ENCODE measurements at places on chromosomes 6 and 20. TPM values are rescaled to one million over a fixed set of nuclear protein-coding genes. Genes with fewer than 3 reads are reported as not detected.

The PREX1 gene
- total RNA-seq, result 382 TPM

GRCh38 chr20:58459058-58459750 lies 56.0 kb downstream of the APCDD1L start:
- H3K27me3 ChIP-seq, result no peaks in the 10 kb centered on the region
- no peak for DNase-seq
- no peak overlapping the region for H3K27ac ChIP-seq
- no peaks in the 10 kb centered on the region for H3K36me3 ChIP-seq
- H3K4me1 ChIP-seq, result no peaks in the 10 kb centered on the region

- H3K4me1 ChIP-seq, result peaks cover 47% of the 10 kb centered on the region
- no peak overlapping the region for H3K27ac ChIP-seq
- H3K4me3 ChIP-seq, result no peak overlapping the region
- peak; percentile 44 for DNase-seq
- H3K36me3 ChIP-seq, result peaks cover 3% of the 10 kb centered on the region
Observed at GRCh38 chr6:45445749-45446549, 68.2 kb upstream of the SUPT3H start.

GRCh38 chr6:129440691-129441090 lies 269.3 kb downstream of the ARHGAP18 start:
- no peaks in the 10 kb centered on the region for H3K36me3 ChIP-seq
- H3K27me3 ChIP-seq, result no peaks in the 10 kb centered on the region
- DNase-seq, result no peak
- no peaks in the 10 kb centered on the region for H3K4me1 ChIP-seq
- H3K4me3 ChIP-seq, result no peak overlapping the region
- no peak overlapping the region for H3K27ac ChIP-seq

- H3K27me3 ChIP-seq, result no peaks in the 10 kb centered on the region
- DNase-seq, result no peak
- no peak overlapping the region for H3K4me3 ChIP-seq
- H3K36me3 ChIP-seq, result no peaks in the 10 kb centered on the region
Observed at GRCh38 chr20:48841196-48841874, 13.5 kb upstream of the PREX1 start.

GRCh38 chr6:77762386-77762785 lies 109.5 kb downstream of the MEI4 start:
- no peak for DNase-seq
- H3K4me1 ChIP-seq, result no peaks in the 10 kb centered on the region
- H3K27me3 ChIP-seq, result no peaks in the 10 kb centered on the region
- no peaks in the 10 kb centered on the region for H3K36me3 ChIP-seq
- no peak overlapping the region for H3K27ac ChIP-seq

The ULBP1 gene
- total RNA-seq, result 0.23 TPM

The BACH2 gene
- total RNA-seq, result 32.1 TPM

DNA sequence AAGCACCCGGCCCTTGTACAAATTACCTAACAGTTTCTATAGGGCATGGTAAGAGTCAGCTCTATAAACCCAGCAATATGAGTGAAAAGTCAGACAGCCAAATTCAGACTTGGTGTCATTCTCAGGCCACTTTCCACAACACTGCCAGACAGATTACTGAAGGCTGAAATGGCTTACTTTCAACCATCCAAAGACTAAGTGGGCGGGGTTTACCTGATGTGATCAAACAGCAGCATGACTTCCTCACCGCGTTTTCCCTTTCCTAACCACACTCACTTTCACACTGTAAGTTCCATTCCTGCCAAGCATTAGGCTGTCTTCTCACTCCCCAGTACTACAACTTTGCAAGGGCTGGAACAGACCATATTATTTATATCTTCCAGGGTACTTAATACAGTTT lies 85.9 kb downstream of the SMLR1 start:
- H3K4me1 ChIP-seq, result no peaks in the 10 kb centered on the region
- no peak overlapping the region for H3K27ac ChIP-seq
- H3K27me3 ChIP-seq, result no peaks in the 10 kb centered on the region
- peak; percentile 36 for DNase-seq

DNA sequence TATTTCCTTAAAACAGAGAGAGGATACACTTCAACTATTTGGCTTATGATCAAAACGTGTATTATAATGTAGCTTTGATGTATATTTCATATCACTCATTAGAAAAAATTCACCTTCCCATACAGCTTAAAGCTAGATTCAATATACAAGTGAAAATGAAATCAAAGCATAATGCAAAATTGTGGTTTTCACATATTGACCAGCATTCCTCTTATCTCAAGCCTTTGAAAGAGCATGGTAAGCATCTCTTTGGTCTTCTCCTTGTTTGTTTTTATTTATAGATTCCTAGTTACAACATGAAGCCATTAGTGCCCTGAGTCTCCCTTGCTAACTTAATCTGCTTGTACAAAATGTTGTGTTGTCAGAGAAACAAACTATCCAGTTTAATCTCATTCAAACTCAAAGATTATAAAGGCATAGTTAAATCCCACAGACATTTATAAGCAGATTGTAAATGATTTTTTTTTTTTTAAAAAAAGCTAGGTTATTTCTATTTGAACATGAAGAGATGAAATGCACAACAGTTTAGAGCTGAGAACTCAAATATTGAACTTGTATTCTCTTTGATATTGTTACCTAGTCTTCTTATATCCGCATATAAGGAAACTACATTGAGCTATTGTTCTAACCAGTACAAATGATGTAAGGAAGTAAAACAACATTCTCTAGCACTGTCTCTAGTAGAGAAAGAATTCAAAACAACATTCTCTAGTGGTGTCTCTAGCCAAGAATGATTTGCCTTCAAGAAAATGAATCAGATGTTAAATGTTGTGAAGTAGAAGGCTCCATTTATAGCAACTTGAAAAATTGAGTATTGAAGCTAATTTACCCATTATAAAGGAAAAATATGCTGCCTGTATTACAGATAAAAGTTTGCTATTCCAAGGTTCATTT lies 31.2 kb upstream of the SMIM28 start:
- no peak for DNase-seq
- H3K4me1 ChIP-seq, result no peaks in the 10 kb centered on the region
- no peak overlapping the region for H3K4me3 ChIP-seq
- no peaks in the 10 kb centered on the region for H3K36me3 ChIP-seq

The AURKA gene
- 1.5 TPM for total RNA-seq

DNA sequence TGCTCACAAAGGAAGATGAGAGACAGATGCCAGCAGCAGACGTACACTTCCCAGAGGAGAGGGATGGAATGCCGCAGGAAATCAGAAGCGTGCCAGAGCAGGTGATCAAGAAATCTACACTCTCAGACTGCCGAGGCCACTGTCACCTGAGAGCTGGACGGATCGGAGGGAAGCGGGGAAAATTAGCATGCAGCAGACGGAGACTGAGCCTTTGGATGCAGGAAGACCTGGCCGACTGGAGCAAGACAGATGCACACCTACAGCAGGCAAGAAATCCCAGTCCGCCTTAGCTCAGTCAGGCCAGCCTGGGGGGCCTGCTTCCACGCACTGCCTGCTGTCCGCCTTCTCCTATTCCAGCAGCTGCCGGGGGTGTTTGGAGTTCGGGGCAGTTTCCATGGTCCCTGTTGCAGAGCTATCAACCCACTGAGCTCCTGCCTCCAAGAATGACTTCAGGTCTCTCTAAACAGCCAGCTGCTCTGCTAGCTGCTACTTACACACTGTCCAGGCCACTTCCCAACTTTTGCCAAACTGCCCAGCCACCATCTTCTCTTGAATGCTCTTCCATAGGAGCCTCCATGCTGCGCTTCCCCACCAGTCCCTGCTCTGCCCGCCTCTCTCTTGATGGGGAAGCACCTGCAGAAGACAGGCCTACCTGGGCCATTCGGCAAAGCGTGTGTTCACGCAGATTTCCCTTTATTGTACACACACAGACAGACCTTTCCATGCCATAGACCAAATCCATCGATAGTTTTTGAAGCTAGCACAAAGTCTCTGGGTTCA lies 368.5 kb downstream of the ZFAND3 start:
- DNase-seq, result no peak
- no peaks in the 10 kb centered on the region for H3K27me3 ChIP-seq
- no peaks in the 10 kb centered on the region for H3K36me3 ChIP-seq

- H3K36me3 ChIP-seq, result no peaks in the 10 kb centered on the region
- no peak overlapping the region for H3K4me3 ChIP-seq
- H3K4me1 ChIP-seq, result no peaks in the 10 kb centered on the region
- DNase-seq, result no peak
- H3K27ac ChIP-seq, result no peak overlapping the region
Observed at GRCh38 chr6:151617539-151617938, 123.7 kb downstream of the CCDC170 start.

DNA sequence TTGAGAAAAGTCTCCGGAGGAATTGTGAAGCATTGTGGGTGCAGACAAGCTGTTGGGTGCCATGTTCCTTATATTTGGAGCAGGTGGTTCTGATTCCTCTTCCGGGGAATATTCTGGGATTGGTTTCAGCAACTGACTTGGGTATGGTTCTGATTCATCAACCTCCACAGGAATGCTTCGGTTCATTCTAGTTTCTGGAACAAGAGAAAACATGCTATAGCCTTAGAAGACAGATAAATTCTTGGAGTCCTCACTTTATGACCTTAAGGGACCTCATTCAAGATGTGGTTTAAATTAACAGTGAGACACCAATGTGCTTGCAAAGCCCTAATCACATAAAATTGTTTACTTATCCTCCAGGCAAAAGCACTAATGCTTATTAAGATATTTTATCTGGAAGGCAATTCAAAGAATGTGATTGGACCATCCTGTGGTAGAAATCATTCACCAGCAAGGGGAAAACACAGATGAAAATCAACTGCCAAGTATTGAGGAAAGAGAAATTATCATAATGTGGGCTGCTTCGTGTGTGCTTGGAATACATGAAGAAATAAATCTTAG lies 13.7 kb downstream of the TRAF3IP2 start:
- no peaks in the 10 kb centered on the region for H3K4me1 ChIP-seq
- H3K27me3 ChIP-seq, result no peaks in the 10 kb centered on the region
- no peak overlapping the region for H3K27ac ChIP-seq
- no peak overlapping the region for H3K4me3 ChIP-seq
- DNase-seq, result no peak

DNA sequence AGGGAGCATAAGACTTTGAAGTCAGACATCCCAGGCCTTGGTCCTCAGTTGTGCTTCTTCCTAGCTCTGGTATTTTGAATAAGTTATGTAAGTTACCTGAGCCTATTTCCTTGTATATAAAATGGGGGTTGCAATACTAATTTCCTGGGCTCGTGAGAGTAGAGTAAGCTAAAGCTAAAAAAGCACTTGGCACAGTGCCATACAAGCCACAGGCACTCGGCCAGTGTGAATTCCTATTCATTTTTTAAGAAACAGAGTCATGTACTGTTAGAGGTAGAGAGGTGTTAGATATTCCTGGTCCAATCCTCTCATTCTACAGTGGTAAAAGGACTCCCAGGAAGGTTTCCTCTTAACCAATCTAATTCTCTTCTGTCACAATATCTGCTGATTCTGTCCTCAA lies 79.6 kb upstream of the EPB41L1 start:
- H3K27me3 ChIP-seq, result peaks cover 3% of the 10 kb centered on the region
- H3K36me3 ChIP-seq, result no peaks in the 10 kb centered on the region
- H3K27ac ChIP-seq, result no peak overlapping the region
- no peaks in the 10 kb centered on the region for H3K4me1 ChIP-seq

The SOBP gene
- total RNA-seq, result not detected

GRCh38 chr6:17250237-17250636 lies 30.9 kb upstream of the RBM24 start:
- no peak for DNase-seq
- no peak overlapping the region for H3K27ac ChIP-seq
- no peaks in the 10 kb centered on the region for H3K36me3 ChIP-seq
- H3K27me3 ChIP-seq, result no peaks in the 10 kb centered on the region
- H3K4me3 ChIP-seq, result no peak overlapping the region
- H3K4me1 ChIP-seq, result no peaks in the 10 kb centered on the region

- H3K36me3 ChIP-seq, result no peaks in the 10 kb centered on the region
- H3K4me1 ChIP-seq, result peaks cover 13% of the 10 kb centered on the region
- H3K27me3 ChIP-seq, result peaks cover 25% of the 10 kb centered on the region
- peak; percentile 26 for DNase-seq
Observed at GRCh38 chr6:26501482-26501986, 1.4 kb downstream of the BTN1A1 start.

- peaks cover 57% of the 10 kb centered on the region for H3K4me1 ChIP-seq
- DNase-seq, result peak; percentile 49
- H3K4me3 ChIP-seq, result peak overlapping the region; percentile 3
- H3K27me3 ChIP-seq, result no peaks in the 10 kb centered on the region
- H3K36me3 ChIP-seq, result peaks cover 42% of the 10 kb centered on the region
Observed at GRCh38 chr6:29726001-29726400, 2.8 kb downstream of the HLA-F start.

DNA sequence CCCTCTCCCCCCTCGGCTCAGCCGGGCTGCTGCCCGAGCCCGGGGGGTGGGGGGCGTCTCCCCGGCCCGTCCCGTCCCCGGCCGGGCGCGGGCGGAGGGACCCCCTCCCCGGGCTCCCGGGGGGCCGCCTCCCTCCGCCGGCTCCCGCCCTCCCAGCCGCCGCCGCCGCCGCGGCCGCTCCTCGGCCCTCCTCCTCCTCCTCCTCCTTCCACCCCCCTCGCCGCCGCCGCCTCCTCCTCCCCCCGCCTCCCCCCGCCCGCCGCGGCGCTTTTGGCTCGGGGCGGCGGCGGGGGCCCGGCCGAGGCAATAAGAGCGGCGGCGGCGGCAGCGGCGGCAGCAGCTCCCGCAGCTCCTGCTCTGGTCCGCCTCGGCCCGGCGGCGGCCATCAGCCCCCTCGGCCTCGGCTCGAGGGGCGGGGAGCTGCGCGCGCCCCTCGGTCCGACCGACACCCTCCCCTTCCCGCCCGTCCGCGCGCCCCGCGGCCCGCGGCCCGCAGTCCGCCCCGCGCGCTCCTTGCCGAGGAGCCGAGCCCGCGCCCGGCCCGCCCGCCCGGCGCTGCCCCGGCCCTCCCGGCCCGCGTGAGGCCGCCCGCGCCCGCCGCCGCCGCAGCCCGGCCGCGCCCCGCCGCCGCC lies 38.7 kb downstream of the GNAS start:
- H3K27ac ChIP-seq, result peak overlapping the region; percentile 79
- H3K36me3 ChIP-seq, result peaks cover under 1% of the 10 kb centered on the region
- H3K4me3 ChIP-seq, result peak overlapping the region; percentile 48
- peak; percentile 82 for DNase-seq

GRCh38 chr6:29653452-29654038 lies 3.3 kb upstream of the MOG start:
- H3K27me3 ChIP-seq, result no peaks in the 10 kb centered on the region
- H3K4me1 ChIP-seq, result peaks cover 14% of the 10 kb centered on the region
- H3K36me3 ChIP-seq, result no peaks in the 10 kb centered on the region
- H3K27ac ChIP-seq, result no peak overlapping the region
- no peak for DNase-seq

- DNase-seq, result no peak
- H3K4me3 ChIP-seq, result no peak overlapping the region
- H3K27ac ChIP-seq, result no peak overlapping the region
Observed at GRCh38 chr6:169064194-169064593, 189.5 kb downstream of the THBS2 start.

DNA sequence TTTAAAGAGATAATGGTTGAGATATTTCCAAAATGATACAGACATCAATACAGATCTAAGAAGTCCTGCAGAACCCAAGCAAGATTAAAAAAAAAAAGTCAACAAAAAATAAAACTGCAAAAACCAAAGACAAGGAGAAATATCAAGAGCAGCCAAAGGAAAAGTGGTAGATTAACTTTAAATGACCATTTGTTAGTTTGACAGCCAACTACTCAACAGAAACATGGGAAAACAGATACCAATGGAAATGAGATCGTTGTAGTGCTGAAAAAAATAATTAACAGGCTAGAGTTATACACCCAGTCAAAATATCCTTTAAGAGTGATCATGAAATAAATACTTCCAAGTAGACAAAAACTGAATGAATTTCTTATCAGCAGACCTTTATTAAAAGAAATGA lies 10.5 kb upstream of the APMAP start:
- H3K4me1 ChIP-seq, result no peaks in the 10 kb centered on the region
- peaks cover 30% of the 10 kb centered on the region for H3K36me3 ChIP-seq
- no peak for DNase-seq
- H3K27me3 ChIP-seq, result no peaks in the 10 kb centered on the region

The CASP8AP2 gene
- total RNA-seq, result 31.8 TPM

- H3K27ac ChIP-seq, result no peak overlapping the region
- H3K4me3 ChIP-seq, result no peak overlapping the region
- no peaks in the 10 kb centered on the region for H3K4me1 ChIP-seq
- no peak for DNase-seq
- H3K27me3 ChIP-seq, result no peaks in the 10 kb centered on the region
Observed at GRCh38 chr6:101806241-101806640, 412.7 kb downstream of the GRIK2 start.

Measured in natural killer cell (primary cell).